ENCODE measurements at places on chromosomes 16 and 17.

- DNase-seq, result no peak
Measured at GRCh38 chr17:40314584-40314956, 5.6 kb downstream of the RARA start.

DNA sequence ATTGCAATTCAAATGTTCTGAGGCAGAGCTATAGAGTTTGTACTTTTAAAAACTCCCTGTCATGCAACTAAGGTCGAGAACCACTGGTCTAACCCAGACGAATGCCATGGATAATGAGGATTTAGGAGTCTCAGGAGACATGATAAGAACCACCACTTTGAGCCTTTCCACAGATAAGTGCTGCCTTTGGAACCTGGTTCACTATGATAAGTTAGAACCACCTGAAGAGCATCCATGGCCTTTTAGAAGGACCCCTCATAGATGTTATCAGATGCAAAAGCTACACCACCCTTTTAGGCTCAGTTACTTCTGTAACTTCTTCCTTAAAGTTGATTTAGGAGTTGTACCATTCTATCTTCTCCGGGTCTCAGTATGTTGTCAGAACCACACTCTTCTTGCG, 350.6 kb upstream of the CCL2 start:
- DNase-seq, result no peak

DNA sequence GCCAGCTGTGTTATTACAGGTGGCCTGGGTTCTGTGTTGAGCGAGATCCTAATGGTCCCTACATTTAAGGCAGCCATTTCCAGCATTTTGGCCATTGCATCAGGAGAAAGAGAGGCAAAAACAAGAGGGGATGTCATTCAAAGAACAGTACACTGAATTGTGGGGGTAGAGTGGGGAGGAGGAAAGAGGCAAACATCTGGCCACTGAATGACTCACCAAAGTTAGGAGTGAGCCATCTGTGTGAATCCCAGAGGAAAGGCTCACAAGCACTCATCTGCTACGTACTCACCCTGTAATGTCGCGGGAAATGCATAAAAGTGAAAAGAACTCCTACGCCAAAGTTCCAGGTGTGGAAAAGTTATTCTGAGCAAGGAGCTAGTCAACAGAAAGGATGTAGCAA, 16.7 kb downstream of the KRABD2 start:
- DNase-seq, result no peak

- no peak for DNase-seq
Measured at GRCh38 chr16:10694830-10695229, at the start of gene TEKT5. TEKT5 (minus strand) TSS chr16:10694930; CDS start chr16:10694873, 57 bp downstream.

DNA sequence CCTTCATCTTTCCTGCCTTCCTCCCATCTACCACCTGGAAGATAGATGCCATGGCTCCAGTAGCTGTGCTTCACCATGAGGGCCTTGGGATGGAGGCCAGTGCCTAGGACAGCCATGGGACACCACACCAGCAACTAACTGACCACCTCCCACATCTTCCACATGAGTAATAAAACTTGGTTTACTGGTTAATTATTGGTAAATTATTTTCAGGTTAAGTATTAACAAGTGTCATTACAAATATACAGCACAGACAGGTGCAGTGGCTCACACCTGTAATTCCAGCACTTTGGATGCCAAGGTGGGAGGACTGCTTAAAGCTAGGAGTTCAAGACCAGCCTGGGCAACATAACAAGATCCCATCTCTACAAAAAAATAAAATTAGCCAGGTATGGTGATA, 14.0 kb downstream of the CDIP1 start:
- no peak for DNase-seq

- no peak for DNase-seq
Measured at GRCh38 chr16:8847145-8847544, 21.7 kb downstream of the CARHSP1 start.

DNA sequence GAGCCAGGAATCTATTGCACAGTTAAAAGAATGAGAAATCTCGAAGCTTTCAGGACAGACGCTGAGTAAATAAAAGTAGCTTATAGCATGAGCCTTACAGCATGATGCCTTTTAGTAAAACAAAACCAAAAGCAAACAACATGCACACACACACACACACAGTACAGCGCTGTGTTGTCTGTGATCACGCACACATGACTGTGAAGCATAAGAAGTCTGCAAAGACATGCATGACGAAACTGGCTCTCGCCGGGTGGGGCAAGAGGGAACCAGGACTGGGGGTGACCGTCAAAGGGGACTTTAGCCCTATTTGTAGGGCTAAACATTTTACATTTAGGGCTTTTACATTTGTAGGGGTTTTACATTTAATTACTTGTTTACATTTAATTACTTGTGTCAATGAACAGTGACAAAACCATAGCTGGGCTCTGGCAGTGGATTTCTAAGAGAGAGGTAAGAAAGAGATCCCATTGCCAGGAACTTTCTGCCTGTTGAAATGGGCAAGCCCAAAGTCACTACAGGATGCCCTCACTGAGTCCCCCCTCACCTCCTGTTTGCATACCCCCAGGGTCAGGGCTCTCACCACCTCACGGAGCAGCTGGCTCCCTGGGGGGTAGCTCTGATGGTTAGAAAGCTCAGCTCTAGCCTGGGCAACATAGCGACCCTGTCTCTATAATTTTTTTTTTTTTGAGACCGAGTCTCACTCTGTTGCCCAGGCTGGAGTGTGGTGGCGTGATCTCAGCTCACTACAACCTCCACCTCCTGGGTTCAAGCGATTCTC, 2.0 kb upstream of the TNFRSF13B start:
- DNase-seq, result no peak

DNA sequence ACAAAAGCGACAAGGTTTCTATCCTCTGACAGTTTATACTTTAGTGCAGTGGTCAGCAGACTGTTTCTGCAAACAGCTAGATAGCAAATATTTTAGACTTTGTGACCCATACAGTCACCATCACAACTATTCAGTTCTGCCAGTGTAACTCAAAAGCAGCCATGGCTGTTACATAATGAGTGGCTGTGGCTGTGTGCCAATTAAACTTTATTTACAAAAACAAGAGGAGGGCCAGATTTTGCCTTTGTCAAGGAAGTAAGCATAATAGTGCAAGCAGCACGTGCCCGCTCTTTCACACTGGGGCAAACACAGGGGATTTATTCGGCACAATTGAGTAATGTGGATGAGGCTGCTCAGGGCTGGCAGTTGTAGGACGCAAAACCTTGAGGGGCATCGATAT, 551.5 kb downstream of the MAF start:
- no peak for DNase-seq

DNA sequence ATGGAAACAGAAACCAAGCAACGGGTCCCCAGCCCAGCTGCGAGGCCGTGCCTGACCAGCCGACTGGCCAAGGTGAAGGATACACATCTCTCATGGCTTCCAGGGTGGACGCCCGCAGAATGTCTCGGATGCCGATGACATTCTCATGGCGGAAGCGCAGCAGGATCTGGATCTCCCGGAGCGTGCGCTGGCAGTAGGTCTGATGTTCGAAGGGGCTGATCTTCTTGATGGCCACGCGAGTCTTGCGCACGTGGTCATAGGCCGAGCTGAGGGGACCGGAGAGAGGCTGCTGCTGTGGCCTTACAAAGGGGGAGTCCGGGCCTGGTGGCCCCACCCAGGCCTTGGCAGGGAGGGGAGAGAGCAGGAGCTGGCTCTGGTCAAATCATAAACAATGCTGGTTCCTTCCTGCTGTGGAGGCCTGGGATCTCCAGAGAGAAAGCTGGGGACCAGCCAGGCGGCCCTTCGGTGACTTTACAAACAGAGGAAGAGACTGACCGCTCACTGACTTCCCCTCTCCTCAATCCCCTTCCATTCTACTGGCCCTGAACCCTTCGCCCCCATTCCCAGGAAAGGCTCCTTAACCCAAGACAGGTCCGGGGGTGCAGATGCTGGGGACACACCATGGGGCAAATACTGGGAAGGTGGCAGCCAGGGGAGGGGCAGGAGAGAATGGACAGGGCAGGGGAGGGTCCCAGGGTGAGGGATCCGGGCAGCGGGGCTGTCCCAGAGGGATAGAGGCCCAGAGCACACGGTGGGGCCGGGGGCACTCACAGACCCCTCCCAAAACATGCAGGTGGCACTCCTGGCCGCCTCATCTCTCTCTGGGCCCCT, 1.1 kb downstream of the MAPK3 start:
- peak; percentile 47 for DNase-seq

GRCh38 chr16:49530427-49530970, 156.9 kb downstream of the C16orf78 start:
- DNase-seq, result no peak

GRCh38 chr17:46795379-46795952, 23.0 kb downstream of the WNT3 start:
- DNase-seq, result no peak

DNA sequence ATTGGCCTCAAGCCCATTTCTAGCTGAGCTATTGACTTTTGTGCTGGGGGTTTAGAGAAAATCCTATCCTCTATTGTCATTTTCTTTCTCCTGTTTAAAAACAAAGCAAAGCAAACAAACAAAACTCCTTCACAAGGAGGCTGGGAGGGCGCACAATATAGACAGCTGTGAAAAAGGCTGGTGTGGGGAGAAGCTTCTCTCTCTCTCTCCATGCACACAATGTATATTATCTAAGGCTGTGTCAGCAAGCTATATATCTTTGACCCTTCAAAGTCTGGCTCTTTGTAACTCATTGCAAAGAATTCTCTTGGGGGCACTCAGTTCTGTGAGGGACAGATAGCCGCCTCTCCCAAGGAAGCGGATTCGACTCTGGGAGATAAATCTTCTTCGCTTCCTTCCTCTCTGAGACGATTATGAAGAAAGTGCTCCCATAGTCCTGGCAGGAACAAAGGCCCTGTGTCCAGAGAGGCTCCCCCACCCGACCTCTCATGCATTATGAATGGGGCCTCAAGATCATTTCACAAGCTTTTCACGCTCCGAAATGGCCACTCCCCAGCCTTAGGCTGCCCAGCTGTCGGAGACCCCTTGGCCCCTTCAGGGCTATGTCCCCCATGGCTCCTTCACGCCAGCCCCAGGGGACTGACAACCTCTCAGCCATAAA, 33.2 kb upstream of the MEAK7 start:
- no peak for DNase-seq

GRCh38 chr17:33266611-33267010, 26.5 kb downstream of the ASIC2 start:
- no peak for DNase-seq

- DNase-seq, result no peak
Measured at GRCh38 chr17:50364061-50364458, 8.9 kb downstream of the MRPL27 start.

GRCh38 chr17:57830880-57831279, 19.0 kb downstream of the MRPS23 start:
- DNase-seq, result no peak

- DNase-seq, result no peak
Measured at GRCh38 chr16:74661064-74661463, 5.6 kb downstream of the RFWD3 start.

GRCh38 chr17:41939044-41939692, 8.8 kb downstream of the ODAD4 start:
- DNase-seq, result no peak

GRCh38 chr16:85698459-85698891, 9.7 kb upstream of the GINS2 start:
- DNase-seq, result no peak

DNA sequence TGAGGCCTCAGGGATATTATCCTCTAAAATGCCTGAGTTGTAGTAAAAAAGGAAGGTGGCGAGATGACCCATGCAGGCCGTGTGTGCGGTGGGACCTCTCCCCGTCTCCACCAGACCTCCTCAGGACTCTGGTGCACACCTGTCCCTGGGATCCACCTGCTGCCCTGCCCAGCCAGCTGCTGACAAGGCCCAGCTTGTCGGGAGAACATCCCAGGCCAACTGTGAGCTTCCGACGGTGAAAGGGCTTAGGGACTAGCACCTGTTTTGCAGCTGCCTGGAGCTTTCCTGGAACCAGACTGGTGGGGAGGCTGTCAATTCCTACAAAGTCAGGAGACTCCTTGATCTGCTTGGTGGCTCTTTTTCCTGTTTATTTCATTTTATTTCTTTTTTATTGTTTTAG, 11.6 kb downstream of the IL34 start:
- DNase-seq, result no peak

DNA sequence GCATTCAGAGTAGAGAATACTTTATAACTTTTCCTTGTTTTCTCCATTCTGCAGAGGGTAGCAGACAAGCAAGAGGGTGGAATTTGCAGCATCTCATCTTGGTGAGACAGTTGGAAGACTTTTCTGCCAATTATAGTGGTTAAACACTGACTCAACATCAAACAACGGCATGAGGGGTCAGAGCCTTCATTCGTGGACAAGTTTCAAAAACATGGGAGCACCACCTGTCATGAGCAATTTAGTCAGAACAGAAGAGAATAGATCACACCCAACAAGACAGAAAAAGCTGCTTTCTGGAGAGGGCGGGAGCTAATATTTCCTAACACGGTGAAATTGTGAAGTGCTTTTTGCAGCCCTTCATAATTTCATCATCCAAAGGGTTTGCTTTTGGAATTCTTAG, 17.9 kb upstream of the ZNF652 start:
- DNase-seq, result no peak

GRCh38 chr17:15490634-15491261, 23.3 kb upstream of the CDRT4 start:
- peak; percentile 60 for DNase-seq

DNA sequence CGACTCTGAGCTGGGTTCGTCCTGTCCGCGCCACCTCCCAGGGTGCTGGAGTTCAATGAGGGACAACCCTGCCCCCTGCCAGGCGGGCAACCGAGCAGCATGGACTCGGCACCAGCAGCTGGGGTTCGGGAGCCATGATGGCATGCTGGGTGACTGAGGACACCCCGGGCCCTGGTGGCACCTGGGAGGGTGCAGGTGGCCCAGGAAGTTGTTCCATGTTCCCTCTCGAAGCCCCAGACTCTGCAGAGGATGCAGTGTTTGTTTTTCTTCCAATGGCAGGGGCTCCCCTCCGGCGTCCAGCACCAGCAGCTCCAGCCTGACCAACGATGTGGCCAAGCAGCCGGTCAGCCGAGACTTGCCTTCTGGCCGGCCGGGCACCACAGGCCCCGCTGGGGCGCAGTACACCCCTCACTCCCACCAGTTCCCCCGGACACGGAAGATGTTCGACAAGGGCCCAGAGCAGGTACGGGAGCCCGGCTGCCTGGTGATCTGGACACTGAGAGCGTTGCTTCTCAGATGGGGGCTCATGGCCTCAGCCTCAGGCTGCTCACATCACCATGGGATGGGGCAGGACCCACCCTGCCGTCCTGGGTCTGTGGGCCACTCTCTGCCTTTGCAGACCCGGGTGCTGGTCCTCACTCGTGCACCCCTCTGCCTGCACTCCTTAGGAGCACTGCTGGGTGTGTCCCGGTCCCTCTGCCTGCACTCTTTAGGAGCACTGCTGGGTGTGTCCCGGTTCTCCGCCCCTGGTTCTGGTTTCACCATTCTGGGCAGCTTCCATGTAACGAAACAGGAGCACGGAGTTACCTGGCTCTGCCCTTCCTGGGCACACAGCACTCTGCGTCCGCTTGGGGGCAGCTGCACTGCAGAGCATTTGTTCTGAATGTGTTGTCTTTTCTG, 68.2 kb upstream of the CHMP6 start:
- DNase-seq, result no peak

All from H1 (cell line).